Pancreas (tissue), 10 donors: ENCODE measurements at places on chromosomes 6 and 20.

GRCh38 chr20:25282034-25282781, 34.3 kb downstream of the PYGB start:
- peak; percentile 8 for DNase-seq

DNA sequence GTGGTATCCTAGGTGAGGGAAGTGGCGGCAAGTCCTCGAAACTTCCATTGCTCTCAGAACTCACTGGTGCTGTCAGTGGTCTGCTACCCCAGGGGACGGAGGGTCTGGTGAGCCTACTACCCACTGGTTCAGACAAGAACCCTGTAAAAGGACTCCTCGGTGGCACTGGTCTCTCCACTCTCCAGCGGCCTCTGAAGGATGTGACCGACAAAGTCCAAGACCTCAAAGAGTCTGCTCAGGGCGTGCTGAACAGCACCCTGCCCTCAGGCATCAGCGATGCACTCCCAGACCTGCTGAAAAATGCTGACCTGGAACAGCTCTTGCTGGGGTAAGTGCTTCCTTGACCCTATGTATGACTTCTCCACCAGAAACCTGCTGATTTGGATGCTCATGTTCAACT, 51.8 kb downstream of the CDK5RAP1 start:
- no peak for DNase-seq

- peak; percentile 71 for DNase-seq
Observed at GRCh38 chr20:17699931-17700351, at the start of gene BANF2. Gene BANF2 (plus strand): TSS chr20:17699966. CDS start chr20:17725026, 25,060 bp downstream.

- no peak for DNase-seq
Observed at GRCh38 chr6:100084316-100084990, 90.4 kb upstream of the MCHR2 start.

DNA sequence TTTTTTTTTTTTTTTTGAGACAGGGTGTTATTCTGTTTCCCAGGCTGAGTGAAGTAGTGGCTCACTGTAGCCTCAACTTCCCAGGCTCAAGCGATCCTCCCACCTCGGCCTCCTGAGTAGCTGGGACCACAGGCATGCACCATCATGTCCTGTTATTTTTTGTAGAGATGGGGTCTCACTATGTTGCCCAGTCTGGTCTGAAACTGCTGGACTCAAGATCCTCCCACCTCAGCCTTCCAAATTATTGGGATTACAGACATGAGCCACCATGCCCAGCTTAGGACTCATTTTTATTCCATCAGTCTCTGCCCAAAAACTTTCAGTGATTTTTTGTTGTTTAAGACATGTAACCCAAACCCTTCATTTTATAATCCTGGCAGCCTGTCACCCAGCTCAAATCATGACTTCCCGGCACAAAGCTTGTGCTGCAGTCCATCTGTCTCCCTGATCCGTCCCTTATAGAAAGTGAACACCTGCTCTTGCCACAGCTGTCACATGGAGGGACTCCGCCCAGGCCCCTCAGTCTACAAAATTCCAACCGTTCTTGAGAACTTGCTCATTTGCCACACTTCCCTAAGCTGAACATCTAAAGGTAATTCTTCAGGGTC, 183.9 kb upstream of the JARID2 start:
- no peak for DNase-seq

- DNase-seq, result no peak
Observed at GRCh38 chr6:155108070-155108820, 113.1 kb downstream of the TIAM2 start.

- DNase-seq, result no peak
Observed at GRCh38 chr6:20778459-20778858, 244.2 kb downstream of the CDKAL1 start.

DNA sequence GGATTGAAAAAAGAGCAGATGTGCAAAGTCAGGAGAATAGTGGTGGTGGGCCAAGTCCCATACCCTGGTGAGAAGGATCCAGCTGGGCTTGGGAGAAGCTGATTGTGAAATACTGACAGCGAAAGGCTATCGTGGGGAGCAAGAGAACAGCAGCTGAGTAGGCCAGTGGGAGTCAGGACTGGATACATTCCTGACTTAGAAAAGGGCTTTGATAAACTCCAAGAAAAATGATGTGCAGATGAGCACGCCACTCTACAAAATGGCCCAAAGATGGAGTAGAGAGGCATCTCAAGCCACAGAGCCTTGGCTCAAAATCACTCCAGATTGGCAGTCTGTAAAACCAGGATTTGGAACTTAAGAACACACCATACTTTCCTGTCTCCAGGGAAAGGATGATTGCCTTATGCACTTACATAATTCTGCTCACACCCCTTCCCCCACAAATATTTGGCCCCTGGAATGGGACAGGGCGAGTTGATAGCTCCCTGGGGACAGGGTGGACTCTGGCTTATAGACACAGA, 578.7 kb downstream of the MAFB start:
- DNase-seq, result no peak

- no peak for DNase-seq
Observed at GRCh38 chr6:7180751-7181150, 73.0 kb downstream of the RREB1 start.

DNA sequence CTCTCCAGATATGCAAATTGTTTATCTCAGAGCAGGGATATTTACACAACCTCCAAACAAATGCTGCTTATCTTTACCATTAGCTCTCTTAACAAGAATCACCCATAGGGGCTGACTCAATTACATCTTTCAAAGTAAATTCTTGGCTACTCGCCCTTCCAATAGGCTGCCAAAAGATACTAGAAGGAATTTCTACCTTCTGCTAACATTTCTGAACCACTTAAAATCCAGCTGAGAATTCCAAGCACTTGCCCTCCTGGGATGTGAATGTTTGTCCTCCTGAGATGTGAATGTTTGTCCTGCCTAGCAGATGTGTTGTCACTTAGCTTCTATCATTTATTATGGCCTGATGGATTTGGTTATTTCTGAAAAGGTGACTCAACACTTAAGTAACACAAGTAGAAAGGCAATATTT, 388.0 kb downstream of the GJA1 start:
- DNase-seq, result no peak

DNA sequence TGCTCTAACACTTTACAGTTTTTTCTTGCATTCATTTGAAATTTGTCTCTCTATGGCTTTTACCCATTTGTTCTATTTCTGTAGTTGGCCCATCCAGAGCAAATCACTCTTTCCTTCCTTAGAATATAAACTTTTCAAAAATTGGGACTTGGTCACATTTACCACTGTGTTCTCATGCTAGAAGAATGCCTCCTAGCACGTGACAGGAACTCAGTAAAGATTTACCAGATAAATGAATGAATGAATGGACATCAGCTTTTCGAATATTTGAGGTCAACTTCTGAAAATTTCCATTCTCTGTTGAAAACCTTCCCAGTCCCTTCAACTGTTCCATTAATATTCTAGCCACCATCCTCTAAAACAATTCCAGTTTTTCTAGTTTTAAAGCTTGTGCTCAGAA, 294.5 kb downstream of the CD83 start:
- DNase-seq, result no peak

DNA sequence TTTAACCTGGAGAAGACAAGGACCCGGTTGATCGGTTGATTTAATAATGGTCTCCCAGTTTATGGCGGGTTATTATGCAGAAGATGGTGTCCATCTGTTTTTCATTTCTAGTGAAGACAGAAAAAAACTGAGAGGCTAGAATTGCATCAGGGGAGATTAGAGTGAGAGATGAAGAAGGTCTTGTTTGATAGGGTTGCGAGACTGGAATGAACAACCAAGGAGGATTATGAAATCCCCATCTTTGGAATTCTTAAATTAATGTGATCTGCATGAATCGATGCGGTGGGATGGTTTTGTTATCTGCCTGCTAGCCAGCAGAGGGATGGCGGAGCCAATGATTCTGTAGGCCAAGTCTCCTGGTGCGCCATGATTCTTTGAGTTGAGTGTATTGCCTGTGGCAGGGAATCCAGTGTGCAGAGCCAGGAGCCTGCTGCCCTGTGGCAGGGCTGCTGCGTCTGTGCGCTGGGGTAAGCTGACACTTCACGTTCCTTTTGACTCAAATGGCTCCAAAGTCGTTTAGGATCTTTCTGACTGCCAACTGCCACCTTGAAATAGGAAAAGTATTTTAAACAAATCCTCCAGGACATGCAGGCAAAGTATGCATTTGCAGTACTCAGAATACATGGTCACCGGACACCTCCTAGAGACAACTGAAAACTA, 200.1 kb downstream of the CLIC5 start:
- DNase-seq, result no peak

GRCh38 chr6:46606338-46606737, 46.3 kb downstream of the CYP39A1 start:
- no peak for DNase-seq

- no peak for DNase-seq
Observed at GRCh38 chr20:37315021-37315451, 25.6 kb downstream of the MANBAL start.

DNA sequence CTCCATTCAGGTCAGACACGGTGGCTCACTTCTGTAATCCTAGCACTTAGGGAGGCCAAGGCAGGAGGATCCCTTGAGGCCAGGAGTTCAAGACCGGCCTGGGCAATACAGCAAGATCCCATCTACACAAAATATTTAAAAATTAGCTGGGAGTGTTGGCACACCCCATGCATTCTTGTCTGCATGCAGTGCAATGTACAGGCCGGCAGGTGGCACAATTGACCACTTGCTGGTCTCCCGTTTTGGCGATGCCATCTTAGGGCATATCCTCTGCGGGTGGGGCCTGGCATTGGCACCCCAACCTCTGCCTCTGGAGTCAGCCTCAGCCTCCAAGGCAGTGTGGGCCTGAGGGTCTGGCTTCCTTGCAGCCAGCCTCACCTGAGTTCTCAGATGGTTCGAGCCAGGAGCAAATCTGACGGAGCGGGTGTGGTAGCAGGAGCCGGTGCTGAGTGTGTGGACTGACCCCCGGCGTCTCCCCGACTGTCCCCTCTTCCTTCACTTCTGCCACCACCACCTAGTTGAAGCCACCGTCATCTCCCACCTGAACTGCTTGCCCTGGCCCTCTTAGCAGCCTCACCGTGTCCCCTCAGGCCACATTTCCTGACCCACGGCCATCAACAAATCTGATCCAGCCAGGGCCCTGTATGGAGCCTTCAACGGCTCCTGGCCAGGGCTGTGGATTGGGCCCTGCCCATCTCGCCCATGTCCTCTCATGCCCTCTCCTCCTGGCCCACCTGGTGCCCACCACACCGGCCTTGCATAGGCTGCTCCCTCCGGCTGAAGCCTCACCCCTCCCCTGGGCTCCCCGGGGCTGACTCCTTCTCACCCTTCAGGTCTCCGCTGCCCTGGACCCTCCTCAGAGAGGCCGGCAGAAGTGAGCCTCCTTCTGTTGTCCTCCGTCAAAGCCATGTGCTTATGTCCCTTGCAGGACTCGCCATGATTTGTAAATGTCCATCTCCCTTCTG, 44.0 kb downstream of the EFCAB8 start:
- peak; percentile 52 for DNase-seq

- no peak for DNase-seq
Observed at GRCh38 chr20:11807054-11808048, 110.3 kb upstream of the BTBD3 start.

GRCh38 chr6:144127097-144127496, 23.2 kb upstream of the STX11 start:
- no peak for DNase-seq

- no peak for DNase-seq
Observed at GRCh38 chr6:13648850-13649249, 33.7 kb downstream of the NOL7 start.

GRCh38 chr6:161393839-161394364, 120.0 kb upstream of the AGPAT4 start:
- DNase-seq, result peak; percentile 45

DNA sequence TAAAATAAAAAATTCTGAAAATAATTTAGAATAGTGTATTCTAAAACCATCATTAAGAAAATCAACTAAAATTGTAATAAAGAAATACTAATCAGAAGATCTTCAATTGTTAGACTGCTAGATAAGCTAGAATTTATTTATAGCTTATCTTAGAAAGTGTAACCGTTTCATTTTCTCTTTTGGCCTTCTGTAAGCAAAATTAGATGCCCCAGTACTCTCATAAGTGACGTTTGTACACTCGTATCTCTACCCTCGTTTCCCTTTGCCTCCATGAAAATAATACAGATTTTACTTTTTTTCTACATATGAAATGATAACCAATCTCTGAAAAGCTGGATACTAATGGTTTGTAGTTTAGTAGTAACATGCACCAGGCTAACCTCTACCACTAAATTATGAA, 19.8 kb downstream of the DSE start:
- DNase-seq, result no peak

DNA sequence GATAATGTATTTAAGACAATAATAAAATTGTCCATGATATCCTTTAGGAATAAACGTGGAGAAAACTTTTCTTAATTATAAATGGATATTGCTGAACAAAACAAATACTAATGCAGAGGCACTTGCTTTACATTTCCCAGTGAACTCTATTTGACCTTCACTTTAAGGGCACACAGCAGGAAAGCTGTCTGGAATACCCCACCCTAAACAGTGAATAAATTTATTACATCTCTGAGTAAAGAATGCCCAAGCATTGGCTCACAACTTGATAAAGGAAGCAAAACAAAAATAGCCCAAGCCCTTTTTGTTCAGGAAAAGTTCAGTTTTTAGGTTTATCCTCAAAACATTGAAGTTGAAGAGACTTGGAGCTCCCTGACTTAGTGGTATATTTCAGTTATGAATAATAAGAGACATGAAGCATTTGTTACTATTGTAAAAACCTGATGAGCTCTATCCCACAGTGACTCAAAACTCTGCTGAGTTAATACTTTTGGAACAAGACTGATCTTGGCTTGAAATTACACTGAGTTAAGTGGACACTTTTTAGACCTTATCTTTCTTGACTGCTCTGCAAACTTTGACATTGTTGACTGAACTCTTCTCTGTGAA, 353.9 kb downstream of the BCKDHB start:
- no peak for DNase-seq

- no peak for DNase-seq
Observed at GRCh38 chr6:111254004-111254778, 166.9 kb downstream of the SLC16A10 start.

DNA sequence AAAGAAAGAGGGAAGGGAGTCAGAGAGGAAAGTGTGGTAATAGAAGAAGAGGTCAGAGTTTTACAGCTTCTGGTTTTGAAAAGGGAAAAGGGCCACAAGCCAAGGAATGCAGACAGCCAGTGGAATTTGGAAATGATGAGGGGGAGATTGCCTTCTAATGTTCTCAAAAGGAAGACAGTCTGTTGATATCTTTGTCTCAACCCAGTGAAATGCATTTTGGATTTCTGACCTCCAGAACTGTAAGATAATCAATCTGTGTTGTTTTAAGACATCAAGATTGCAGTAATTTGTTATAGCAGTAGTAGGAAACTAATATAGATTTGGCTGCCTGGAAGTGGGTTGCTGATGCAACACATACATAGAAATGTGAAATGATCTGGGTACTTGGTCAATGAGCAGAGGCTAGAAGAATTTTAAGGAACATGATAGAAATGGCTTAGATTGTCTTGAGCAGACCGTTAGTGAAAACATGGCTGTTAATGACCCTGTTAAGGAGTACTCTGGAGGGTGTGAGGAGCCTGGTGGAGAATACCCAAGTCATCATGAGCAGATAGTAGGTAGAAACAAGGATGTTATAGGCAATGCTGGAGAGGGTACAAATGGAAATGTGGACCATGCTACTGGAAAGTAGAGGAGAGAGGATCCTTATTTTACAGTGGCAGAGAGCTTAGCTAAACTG, 255.8 kb upstream of the RAB32 start:
- no peak for DNase-seq
